ENCODE measurements at places on chromosomes 1 and 21.

DNA sequence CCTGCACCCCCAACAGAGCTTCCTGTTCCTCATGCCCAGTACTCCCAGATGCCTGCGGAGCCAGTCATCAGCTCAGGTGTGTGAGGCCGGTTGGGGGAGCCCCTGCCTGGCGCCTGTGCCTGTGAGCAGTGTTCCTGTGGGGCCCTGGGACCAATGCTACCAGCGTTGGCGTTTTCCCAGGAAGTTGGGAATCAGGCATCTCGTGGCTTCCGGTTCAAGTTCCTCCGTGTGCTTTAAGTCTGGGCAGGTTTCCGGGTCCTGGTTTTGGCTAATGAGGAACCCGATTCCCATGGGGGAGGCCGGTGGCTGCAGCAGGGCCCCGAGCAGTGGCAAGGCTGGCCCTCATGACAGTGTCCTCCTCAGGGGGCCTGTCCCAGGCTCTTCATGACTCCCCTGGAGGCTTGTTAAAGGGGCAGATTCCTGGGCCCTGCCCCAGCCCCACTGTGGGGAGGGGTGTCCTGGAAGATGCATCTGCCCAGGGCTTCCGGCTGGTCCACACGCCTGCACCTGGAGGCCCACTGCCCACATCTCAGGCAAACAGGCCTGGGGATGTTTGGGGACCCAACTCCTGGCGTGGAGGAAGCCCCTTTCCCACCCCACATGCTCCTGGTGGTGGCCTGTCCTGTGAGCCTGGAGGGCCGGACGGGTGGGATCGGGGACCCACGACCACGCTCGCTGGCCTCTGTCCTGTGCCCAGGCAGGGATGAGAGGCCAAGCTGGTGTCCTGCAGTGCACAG, 26.2 kb downstream of the TP73 start:
- no peak for DNase-seq

GRCh38 chr21:25581582-25581981, 25.7 kb downstream of the MRPL39 start:
- DNase-seq: no peak

- no peak for DNase-seq
These were observed 48.2 kb downstream of the RASSF5 start for GRCh38 chr1:206555473-206555935.

DNA sequence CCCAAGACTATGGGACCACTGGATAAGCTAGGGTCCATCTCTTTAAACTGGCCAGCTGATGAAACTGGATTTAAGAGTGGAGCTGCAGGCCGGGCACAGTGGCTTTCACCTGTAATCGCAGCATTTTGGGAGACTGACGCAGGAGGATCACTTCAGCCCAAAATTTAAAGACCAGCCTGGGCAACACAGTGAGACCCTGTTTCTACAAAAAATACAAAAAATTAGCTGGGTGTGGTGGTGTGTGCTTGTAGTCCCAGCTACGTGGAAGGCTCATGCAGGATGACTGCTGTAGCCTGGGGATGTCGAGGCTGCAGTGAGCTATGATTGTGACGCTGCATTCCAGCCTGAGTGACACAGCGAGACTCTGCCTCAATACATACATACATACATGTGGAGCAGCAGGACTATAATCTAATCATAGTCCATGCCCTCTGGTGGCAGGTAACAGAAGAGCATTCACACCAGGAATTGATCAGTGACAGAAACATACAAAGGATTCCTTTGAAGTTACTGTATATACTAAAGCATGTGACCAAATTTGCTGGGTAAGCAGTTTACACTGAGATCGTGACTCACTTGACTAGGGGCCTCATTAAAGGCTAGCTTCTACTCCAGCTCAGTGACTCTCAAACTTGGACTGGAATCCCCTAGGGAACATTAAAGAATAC, 101.5 kb upstream of the SLFNL1 start:
- DNase-seq: no peak

- peak; percentile 35 for DNase-seq
These were observed 1.4 kb upstream of the USP1 start for GRCh38 chr1:62435231-62436038.
